Metanephros (tissue), 2 donors: ENCODE measurements at places on chromosomes 7 and 10. TPM values are rescaled to one million over a fixed set of nuclear protein-coding genes. Genes with fewer than 3 reads are reported as not detected.

Gene DMBT1
- total RNA-seq, result 0.18 TPM

Gene PAPSS2
- total RNA-seq, result 27.6 TPM

Gene THSD7A
- 54.5 TPM for total RNA-seq

Gene EBLN1
- total RNA-seq, result not detected

Gene AKR1D1
- 0.06 TPM for total RNA-seq

Gene EPO
- not detected for total RNA-seq

Gene SH2D4B
- total RNA-seq, result 0.12 TPM

Gene SPDYE6
- not detected for total RNA-seq

Gene AP5Z1
- 29.9 TPM for total RNA-seq

Gene CLDN4
- 132 TPM for total RNA-seq

Gene FAM25C
- not detected for total RNA-seq

Gene CAV2
- 36.4 TPM for total RNA-seq

Gene SSBP1
- total RNA-seq, result 68.4 TPM

Gene FRAT1
- 4.3 TPM for total RNA-seq

Gene HYAL4
- total RNA-seq, result 0.18 TPM

Gene NPSR1
- not detected for total RNA-seq

Gene PLXNA4
- 13.7 TPM for total RNA-seq

Gene AGAP6
- 6.7 TPM for total RNA-seq

Gene DOCK4
- total RNA-seq, result 46.9 TPM

Gene MYL10
- 8.8 TPM for total RNA-seq

Gene PSD
- total RNA-seq, result 11.7 TPM

Gene ZNF467
- 20.4 TPM for total RNA-seq
